AG04450 (cell line): ENCODE measurements at places on chromosomes 2 and 18.

- DNase-seq, result no peak
These were observed 5.8 kb upstream of the MARCHF7 start for GRCh38 chr2:159706385-159706980.

DNA sequence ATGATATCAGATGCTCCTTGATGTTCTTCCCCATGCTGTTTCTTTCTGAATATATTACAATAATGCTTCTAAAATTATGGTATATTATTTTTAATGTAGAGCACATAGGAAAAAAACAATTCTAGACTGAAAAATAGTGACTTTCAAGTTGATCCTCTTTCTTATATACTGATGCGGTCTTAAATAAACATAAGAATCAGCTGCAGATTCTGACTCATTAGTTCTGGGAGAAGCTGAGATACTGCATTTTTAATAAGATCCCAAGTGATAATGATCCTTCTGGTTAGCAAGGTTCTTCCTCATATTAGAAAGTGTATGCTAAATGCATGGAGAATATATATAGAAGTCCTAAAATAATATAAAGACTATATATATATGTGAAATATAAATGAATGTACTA is 124.9 kb downstream of the XIRP2 start:
- DNase-seq, result no peak

GRCh38 chr2:71824436-71824835 is 323.2 kb downstream of the CYP26B1 start:
- no peak for DNase-seq

DNA sequence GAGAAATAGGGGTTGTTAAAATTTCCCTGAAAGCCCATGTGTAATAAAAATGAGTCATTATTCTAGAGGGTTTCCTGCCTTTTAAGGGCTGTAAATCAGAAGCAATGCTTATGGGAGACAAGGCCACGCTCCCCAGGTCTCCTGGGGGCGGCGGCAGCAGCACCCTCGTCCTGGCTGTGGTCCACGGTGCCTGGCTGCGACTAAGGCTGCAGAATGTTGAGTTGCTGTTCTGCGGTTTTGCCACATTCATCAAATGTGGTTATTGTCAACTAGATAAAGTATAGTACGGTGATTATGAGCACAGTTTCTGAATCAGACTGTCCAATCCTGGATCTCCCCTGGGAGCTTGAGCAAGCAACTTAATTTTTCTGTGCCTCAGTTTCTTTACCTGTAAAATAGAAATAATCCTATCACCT is 11.9 kb upstream of the AGFG1 start:
- DNase-seq, result no peak

- no peak for DNase-seq
These were observed 106.3 kb upstream of the SEC11C start for GRCh38 chr18:59033359-59033758.

DNA sequence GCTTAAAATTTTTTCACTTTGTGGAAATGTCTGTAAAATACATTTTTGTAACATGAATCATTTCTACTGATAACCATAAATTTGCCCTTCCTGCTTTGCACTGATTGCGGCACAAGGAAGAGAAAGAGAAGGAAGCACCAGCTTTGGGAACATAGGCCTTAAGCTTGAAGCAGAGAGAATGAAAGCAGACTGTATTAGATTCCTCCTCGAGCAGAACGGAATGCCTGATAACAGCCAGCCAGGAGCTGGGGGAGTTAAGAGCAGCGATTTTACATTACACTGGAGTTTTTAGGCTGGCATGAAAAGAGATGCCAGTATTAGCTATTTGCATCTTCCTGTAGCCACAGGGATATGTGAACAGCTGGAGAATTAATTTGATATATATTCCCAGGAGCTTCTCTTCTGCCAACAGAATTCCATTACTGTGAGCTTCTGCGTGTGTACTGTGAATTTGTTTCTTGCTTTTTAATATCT is 33.5 kb downstream of the CRIM1 start:
- DNase-seq, result no peak

DNA sequence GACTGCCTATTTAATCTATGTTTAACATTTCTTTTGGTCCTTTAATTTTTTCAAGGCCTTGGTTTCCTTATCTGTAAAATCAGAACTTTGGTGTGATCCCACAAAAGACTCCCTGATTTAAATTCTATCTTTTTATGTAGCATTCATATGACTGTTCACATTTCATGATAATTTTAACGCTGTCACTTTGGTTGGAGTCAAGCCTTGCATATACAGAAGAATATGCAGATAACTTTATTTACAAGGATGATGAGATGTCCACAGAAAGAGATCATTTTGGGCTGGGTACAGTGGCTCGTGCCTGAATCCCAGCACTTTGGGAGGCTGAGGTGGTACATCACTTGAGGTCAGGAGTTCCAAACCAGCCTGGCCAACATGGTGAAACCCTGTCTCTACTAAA is 38.4 kb upstream of the SOS1 start:
- DNase-seq, result no peak

DNA sequence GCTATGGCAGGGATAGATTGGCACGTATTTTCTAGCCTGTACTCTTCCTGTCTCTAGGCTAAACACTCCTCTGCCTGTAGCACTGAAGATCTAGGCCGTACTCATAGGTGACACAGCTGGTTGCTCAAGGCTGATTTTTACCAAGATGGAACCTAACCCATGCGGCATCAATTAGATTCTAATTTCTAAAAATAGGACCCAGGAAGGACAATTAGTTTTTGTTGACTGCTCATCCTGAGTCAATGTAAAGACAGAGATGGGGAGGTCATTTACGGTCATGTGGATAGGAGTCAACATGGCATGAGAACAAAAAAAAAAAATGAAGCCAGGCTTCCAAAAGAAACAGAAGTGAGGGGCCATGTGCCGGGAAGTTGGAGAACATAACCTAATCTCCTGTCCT is 360.7 kb upstream of the ETAA1 start:
- DNase-seq, result no peak

- DNase-seq, result no peak
These were observed 6.1 kb upstream of the SOX11 start for GRCh38 chr2:5686068-5686467.

DNA sequence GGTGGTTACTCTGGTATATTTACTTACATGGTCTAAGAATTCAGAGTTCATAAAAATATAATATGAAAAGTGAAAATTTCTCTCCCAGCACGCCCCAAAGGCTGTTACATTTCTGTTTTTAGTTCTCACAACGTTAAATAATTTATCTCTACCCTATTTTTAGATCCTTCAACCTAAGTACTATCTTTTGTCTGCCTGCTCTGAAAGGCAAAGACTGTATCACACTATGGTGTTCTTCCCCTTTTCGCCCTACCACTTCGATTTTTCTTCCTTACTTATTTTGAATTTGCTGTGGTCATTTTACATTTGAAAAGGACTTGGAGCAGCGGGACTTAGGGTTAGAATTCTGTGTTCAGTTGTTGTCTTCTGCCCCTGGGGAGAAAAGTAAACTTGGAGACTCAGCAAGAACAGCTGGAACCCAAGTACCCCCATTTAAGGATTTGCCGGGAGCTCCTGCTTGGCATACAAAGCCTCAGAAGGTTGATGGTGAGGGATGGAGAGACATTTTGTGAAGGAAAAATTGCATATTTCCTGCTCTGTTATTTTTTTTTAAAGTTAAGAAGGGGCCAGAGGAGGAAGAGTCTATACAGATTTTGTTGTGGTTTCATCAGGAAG is 19.0 kb downstream of the ADAM23 start:
- no peak for DNase-seq

DNA sequence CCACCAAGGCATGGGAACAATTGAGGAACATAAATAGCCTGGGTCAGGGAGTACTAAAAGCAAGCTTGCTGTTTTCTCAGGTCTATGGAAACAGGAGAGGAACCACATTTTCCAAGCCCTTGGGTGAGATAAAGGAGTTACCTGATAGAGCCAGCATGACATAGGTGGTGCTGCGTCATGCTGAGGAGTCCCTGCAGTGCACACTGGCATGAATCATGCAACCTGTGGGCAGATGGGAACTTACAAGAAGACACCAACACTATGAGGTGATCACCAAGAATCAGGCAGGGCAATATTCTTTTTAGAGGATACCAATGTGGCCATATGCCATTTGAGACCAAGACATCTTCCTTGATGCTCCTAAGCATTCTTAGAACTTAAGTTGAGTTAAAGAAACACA is 531.8 kb downstream of the ZEB2 start:
- no peak for DNase-seq

- no peak for DNase-seq
These were observed 181.5 kb upstream of the ZFP36L2 start for GRCh38 chr2:43407935-43408334.

- DNase-seq, result no peak
These were observed 135.4 kb upstream of the PIEZO2 start for GRCh38 chr18:11284811-11285210.

DNA sequence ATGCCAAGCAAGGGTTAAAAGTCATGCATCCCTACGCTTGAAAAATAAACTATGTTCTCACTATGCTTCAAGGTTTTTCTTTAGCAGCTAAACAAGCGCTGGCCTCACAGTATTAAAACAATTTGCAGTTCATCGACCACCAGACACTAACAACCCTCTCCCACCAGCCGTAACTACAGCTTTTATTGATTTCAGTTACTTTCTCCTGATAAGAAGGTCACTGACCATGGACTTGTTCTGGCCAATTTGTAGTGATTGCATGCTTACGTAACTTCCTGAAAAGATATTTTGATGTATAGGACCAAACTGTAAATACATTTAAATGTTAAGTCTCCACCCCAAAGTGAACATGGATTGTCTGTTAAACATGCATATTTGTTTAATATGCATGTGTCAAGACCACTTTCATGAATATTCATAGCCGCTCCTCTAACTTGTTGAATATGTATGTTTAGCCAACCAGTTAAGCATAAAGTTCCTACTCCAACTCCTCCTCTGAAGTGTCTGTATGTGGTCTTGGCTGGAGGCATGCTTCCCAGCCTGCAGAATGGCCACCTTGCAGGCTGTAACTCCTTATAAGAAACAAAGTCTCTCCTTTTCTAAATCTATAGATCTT is 1.7 kb upstream of the THOC1 start:
- DNase-seq, result no peak

- DNase-seq, result no peak
These were observed 89.4 kb downstream of the NRP2 start for GRCh38 chr2:205771666-205772065.

- no peak for DNase-seq
These were observed 503.0 kb upstream of the MYT1L start for GRCh38 chr2:2834105-2834504.

DNA sequence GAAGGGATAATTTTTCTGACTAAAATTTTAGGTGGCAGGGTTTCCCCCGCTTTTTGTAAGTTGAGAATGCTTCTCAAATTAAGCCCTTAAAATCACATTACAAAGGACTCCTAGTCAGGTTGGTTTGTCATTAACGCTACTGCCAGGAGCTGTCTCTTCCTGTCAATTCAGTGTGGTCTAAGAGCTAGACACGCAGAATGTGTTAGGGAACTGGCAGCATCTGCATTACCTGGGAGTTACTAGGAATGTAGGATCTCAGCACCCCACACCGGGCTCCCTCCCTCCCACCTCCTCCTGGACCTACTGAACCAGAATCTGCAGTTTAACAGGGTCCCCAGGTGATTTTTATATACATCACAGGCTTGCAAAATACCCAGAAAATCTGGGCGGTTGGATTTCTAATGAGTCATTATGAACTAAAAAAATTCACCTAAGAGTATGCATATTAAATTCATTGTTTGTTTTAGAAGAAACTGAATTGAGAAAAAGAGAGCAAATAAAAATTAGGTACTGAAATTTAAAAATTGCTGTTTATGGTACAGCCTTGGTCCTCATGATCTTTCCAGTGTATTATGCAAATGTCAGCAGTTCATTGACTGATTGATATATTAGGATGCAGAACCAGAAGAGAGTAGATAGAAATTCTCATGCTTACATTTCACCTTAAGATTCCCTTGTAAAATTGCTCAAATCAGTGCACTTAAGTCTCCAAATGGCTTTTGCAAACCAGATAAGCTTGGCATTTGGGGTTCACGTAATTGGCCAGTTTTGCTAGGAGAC is 130.9 kb upstream of the ITGA6 start:
- no peak for DNase-seq

GRCh38 chr2:231200805-231201474 is 2.5 kb downstream of the ARMC9 start:
- DNase-seq, result no peak

DNA sequence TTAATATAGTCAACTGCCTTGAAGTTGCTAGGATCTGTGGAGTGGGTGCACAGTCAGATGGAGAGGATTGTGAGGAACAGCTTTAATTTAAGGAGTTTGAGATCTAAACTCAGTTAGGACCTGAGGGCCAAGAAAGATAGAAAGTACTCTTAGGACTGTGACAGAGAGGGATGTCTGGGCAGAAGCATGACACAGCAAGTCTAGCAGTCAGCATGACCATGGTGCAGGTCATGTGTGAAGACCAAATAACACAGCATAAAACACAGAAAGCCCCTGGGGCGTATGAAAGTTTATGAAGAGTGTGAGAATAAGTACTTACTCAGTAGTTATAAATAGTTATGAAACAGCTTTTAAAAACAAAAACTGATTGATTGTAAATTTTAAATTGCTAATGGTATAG is 107.2 kb downstream of the GALNT1 start:
- DNase-seq, result no peak

GRCh38 chr2:63842149-63843061 is 709 bp downstream of the UGP2 start:
- peak; percentile 47 for DNase-seq

DNA sequence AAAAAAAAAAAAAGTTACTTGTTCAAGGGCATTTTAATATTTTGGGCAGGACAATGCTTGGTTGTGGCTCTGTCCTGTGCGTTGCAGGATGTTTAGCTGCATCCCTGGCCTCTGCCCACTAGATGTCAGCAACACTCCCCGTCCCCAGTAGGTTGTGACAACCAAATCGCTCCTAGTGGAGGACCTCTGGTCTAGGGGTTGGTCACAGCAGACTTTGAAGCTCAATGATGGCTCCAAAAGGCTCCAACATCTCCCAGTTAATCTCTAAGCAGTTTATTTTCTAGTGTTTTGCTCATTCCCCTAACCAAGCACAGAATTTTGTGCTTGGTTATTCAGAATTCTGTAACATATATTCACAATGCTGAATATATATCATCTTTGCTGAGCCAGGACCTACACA is 67.0 kb downstream of the CHRNA1 start:
- no peak for DNase-seq

DNA sequence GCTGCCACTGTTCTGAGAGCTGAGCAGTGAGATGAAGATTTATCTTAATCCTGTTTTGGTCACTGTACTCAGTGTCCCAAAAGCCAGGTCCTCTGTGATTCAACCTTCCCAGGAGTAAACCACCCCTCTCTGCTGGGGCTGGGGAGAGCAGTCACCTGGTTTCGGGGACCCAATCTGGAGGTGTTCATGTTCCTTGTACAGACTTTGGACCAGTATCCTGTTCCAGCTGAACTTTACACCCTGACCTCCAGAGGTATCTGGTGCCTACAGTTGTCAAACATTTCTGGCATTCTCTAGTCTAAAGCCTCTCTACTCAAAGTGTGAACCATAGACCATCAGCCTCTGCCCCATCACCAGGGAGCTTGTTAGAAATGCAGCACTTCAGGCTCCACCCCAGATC is 22.1 kb downstream of the CERS6 start:
- DNase-seq, result no peak

- no peak for DNase-seq
These were observed 55.8 kb downstream of the ICA1L start for GRCh38 chr2:202815548-202816360.

- DNase-seq, result no peak
These were observed 6.8 kb downstream of the WDPCP start for GRCh38 chr2:63581298-63581961.
